ENCODE measurements at places on chromosomes 2 and 18.

GRCh38 chr2:119536211-119536610 lies 8.0 kb upstream of the CFAP221 start:
- no peak for DNase-seq

DNA sequence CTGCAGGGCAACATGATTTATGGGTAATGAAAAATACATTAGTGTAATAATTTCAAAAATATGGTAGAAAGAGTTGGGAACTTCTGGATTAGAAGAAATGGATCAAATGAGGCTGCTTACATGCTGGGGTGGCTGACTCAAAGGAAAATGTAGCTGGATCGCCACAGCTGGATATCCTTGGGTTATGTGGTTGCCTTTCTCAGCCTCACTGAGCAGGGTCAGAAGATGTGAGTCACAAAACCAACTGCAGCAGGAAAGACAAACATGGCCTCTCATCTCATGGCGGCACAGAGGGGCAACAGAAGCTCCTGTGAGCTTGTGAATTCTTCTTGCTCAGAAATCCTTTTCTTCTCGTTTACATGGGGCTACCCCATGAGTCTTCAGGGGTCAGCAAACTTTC lies 317.1 kb upstream of the SPRED2 start:
- DNase-seq, result no peak

GRCh38 chr18:11511434-11512095 lies 97.8 kb upstream of the SLC35G4 start:
- no peak for DNase-seq

DNA sequence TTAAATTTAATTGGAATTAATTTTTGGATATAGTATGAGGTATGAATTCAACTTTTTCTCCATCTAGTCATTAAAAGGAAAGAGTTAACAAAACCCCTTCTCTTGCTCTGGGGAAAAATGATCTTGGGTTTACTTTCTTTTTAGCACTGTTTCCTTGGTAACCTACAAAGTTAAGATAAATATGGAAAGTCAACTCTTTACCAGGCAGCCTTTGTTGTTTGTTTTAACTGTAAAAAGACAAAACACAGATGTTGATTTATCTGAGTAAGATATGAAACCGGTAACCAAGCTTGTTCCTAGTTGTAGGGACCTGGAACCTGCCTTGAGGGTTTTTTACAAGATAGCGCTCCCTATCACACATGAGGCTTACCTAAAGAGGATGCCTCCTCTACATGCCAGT lies 10.1 kb upstream of the SANBR start:
- DNase-seq, result no peak

DNA sequence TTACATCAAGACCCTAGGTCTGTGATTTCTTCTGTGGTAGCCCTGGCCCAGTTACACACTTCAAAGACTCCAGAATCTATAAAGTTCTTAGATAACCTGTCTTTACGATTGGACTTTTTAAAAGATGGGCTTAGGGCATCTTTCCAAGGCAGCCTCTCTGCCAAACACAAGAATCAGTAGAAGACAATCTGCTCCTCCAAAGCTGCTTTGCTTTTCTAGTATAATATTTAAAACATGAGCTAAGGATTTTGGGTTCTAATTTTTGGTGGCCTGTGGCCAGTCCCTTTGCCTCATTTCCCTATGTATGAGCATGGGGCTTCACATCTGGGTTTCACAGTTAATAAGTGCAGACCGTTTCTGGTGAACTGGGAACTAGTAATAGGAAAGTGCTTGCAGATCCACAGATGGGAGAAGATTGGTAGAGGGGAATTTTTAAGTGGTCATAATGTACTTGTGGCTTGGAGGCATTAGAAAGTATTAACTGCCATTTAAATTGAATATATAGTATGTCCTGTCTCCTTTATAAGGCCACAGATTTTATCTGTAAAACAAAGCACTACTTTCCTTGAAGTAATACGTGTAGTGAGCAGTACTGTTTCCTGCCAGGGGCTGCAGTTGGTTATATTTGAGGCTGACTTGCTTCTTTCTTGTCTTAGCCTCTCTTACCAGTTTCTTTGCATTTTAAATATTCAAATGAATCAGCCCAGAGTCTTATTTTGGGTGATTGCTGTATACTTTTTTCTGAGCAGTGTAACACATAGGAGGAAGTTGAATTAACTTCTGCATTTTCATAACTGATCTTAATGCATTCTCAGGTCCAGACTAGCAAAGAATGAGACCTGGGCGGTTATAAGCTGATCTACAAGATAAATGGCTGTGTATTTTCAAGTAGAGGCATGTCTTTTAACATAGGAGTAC lies 1.5 kb downstream of the ARPC2 start:
- no peak for DNase-seq

DNA sequence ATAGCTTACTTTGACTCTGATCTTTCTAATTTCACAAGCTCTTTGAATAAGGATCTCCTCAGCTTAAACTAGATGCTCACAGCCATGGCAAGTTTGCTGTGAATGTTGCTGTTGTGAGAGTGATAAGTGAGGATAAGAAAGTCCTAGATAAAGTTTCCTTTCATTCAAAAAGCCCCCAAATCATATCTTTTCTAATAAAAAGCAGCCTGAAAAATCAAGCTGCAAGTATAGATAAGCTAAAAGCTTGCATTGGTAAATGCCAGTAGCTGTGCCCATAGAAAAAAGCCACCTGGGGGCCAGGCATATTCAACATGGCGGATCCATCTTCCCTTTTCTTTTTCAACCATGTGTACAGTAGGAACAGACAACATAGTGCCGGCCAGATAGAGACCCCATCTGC lies 4.3 kb downstream of the NLRC4 start:
- DNase-seq, result no peak

DNA sequence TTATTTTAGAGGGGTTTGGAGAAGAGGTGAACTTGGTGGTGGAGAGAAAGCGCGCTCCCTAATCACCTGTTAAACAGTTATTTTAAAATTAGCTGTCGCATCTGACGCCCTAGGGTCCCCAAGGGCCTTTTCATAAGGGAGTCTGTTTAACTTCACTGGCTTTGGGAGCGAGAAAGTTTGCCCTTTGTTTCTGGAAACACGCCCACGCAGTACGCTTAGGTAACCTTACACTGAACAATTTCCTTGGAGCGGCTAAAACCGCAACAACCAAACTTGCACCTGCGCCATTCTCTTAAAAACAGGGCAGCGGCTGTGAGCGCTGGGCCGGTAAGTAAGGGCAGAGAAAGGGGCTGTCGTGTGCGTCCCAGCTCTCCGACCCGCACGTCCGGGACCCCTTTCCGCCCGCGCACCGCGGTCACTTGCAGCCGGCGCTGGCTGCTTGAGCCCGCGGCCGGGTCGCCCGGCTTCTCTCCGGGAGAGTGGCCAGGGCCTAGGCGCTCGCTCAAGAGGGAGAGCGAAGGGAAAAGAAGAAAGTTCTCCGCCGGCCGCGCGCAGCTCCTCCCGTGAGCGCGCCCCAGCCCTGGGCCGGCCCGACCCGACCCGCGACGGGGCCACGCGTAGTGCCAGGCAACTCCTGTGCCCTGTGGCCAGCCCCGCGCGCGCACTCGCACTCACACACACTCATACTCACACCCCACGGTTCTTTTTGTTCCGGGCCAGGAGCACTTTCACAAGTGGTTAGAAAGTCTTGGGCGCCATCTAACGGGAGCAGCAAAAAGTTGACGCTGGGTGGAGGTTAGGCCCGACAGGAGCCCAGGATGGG lies 19.2 kb downstream of the POU3F3 start:
- no peak for DNase-seq
